ENCODE measurements at places on chromosomes 7 and 10.
A peak's percentile ranks its signal among the peaks of the same experiment; 100 is the strongest.

GRCh38 chr10:17430647-17431355, 23.6 kb downstream of the ST8SIA6 start:
- DNase-seq = peak; percentile 60

GRCh38 chr7:106037489-106038176, 74.5 kb downstream of the SYPL1 start:
- no peak for DNase-seq

- no peak for DNase-seq
Measured at GRCh38 chr7:143325240-143325639, 9.3 kb downstream of the CLCN1 start.

DNA sequence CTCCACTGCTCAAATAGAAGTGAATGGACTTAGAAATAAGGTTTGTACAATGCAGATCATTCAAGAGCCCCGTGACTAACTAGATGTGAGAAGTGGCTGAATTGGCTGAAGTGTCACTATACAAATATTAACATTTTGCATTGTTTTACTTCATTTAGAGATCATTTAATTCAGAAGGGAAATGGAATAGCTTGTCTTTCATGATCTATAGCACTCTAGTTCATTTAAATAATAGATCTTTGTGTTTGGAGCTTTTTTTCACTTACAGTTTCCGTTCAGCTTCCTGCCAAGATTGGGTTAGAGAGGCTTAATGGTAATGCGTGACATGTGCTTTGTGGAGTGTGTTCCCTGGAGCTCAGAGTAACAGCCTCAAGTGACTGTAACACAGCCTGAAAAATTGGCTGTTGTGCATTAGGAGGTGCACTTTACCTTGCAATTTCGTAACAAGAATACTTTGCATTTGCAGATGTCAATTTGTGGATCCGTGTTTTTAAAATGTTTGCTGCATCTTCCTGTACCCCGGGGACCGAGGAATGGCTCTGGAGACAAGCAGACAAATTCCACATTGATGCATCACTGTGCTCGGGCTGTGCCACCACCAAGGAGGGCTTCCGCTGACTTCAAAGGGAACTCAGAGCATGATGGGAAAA, 170.3 kb downstream of the NRP1 start:
- peak; percentile 53 for DNase-seq

GRCh38 chr7:128167042-128167701, 73.9 kb upstream of the LEP start:
- peak; percentile 66 for DNase-seq

GRCh38 chr7:12370249-12370648, 33.4 kb downstream of the VWDE start:
- DNase-seq = no peak

- DNase-seq = no peak
Measured at GRCh38 chr10:18378766-18379165, 238.5 kb downstream of the CACNB2 start.

DNA sequence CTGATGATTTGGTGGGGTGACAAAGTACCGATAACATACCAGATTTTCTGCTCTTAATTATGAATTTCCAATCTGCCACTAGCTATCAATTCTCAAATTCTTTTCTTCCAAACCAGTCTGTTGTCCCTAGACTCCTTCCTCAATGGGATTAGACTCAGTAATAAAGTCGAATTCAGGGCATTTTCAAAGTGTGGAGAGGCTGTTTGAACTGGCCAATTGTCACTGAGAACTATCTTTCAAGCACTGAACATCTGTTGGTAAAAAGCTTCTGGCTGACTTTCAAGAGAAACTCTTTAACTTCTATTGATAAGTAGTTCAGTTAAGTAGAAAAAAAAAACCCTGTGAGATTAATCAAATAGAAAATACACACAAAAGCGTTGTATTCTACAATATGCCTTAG, 108.9 kb downstream of the SAMD9 start:
- no peak for DNase-seq

- DNase-seq = no peak
Measured at GRCh38 chr10:4776234-4776638, 49.8 kb upstream of the AKR1E2 start.

DNA sequence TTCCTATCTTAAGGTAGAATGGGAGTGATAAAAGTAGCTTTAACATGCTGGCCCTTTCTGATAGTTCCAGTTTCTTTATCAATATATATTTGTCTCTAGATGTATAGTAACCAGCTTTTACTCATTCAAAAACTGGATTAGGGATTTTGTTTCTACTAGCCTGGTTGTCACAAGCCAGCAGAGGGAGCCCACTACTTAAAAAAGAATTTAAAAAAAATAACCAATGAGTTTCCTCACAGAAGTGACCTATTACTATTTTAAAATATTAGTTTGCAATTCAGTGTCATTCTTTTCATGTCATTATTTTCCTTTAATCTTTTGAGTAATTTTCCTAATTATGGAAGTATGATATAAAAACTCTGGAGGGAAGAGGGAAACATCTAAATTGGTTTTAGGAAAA, 142.1 kb downstream of the PHTF2 start:
- DNase-seq = peak; percentile 67

- no peak for DNase-seq
Measured at GRCh38 chr7:100867776-100868485, 744 bp downstream of the TRIP6 start.

- no peak for DNase-seq
Measured at GRCh38 chr7:7529328-7529727, 6.3 kb downstream of the COL28A1 start.

DNA sequence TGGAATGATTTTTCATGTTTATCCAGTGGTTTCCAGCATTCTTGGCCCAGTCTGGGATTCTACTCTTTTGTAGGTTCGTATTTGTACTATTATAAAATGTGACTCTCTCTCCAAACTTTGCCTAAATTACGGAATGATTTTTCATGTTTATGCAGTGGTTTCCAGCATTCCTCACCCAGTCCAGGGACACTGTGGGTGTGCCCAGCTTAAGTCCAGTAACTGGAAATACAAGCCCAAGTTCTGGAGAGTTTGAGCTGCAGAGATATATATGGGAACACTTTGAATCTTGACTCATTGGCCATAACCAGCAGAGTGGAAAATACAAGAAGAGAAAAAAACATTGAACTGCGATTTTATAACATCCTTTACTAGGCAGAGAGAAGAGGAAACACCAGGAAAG, 5.9 kb upstream of the MAGI2 start:
- DNase-seq = no peak

GRCh38 chr7:2151237-2151636, 81.5 kb downstream of the MAD1L1 start:
- no peak for DNase-seq

DNA sequence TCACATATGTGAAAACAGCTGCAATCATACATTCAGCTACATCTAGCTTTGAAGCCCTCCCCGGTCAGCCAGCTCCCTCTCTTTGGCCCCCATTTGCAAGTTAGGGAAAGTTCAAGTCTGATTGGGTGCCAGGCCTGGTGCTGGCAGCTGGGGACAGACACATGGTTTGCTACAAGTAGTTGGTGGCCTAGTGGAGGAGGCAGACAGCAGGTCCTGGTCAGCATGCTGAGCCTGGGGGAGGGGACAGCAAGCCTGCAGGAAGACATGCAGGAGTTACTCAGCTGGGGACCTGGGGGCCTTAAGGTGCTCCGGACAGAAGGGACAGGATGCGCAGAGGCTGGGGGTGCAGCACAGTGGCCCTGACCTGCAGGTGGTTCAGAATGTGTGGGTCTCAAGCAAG, 956.9 kb upstream of the ZNF722 start:
- no peak for DNase-seq

GRCh38 chr7:3451701-3452100, 150.6 kb downstream of the SDK1 start:
- DNase-seq = no peak

- peak; percentile 43 for DNase-seq
Measured at GRCh38 chr10:68666280-68666760, 54.7 kb upstream of the CCAR1 start.

GRCh38 chr10:32263300-32263699, 83.7 kb downstream of the EPC1 start:
- no peak for DNase-seq

DNA sequence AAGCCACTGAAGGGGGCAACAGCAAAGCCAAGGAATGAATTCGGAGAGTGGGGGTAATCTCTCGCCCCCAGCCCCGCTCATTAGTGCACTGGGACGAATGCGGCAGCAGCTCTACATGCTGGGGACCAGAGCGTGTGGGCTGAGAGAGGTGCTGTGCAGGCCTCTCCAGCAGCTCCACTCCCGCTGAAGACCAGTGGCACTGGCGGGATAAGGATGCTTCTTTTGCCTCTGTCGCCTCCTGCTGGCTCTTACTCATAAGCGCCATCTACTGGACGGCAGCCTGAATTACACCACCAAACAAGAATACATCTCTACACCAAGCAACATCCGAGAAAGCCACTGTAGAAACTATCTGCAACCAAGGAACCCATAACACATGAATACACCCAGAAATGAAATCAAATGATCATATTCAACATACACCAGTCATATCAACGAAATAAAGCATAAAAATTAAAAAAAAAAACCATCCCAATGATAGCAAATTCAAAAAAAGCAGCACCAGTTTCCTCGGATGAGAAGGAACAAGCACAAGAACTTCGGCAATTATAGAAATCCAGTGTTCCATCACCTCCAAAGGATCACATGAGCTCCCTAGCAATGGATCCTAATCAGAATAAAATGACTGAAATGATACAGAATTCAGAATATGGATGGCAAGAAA, 79.0 kb upstream of the TMEM168 start:
- peak; percentile 12 for DNase-seq

- peak; percentile 51 for DNase-seq
Measured at GRCh38 chr10:89426230-89426868, 12.0 kb downstream of the IFIT5 start.

DNA sequence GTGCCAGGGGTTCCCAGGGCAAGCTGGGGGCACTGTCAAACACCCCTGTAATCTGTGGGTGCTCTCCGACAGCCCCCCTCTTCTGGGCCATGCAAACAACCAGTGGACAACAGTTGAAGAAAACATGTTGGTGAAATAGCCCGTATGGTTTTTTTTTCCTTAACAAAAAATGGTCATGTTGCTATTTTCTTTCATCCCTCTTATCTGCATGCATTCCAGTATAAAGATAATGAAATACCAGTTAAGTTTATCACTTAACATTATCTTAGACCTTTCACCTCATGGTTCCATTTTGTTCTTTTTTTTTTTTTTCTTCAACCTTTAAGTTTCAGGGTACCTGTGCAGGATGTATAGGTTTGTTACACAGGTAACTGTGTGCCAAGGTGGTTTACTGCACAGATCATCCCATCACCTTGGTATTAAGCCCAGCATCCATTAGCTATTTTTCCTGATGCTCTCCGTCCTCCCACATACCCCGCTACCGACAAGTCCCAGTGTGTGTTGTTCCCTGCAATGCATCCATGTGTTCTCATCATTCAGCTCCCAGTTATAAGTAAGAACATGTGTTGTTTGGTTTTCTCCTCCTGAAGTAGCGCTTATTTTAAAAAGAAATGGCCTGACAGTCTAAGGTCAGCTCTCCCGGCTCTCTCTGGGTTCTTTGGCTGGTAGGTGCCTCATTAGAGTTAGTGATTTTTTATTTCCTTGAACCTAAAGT, 110.1 kb downstream of the NRP1 start:
- DNase-seq = no peak

- DNase-seq = no peak
Measured at GRCh38 chr10:58625070-58625469, 112.4 kb downstream of the BICC1 start.

GRCh38 chr7:80611779-80612178, 26.7 kb upstream of the CD36 start:
- no peak for DNase-seq

DNA sequence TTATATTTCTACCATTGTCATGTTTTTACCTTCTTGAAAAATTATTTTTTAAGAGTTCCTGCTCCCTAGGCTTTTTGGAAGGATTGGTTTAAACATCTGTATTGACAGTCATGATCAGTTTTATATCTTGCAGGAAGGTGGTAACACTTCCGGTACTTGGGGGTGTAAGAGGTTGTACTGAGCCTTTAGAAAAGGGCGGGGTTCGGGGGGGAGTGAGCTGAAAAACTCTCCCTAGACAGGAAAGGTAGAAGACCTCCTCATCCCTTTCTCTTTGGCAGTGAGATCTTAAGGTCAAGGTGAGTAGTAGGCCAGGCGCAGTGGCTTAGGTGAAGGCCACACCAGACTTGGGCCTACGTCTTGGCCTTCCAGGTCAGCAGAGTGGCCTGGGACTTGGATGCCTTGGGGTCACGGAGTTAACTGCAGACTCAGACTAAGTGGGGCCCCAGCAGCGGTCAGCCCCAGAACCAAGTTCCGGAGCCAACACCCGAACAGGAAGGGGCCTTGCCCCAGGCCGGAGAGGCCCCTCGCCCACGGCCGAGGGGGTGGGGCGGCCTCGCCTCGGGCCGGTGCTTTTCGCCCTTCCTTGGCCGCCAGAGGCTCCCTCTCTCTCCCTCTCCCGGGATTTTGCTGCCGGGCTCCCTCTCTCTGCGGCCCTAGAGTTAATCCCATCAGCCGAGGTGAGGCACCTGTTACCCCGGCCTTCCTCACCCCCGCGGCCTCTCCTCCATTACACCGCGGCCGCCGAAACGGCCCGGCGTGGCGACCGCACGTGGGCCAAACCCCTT, at the start of gene PPP1R9A:
Gene PPP1R9A (plus strand): TSS at position 569 of the 785 bp plus-strand sequence. CDS start 2,520 bp downstream, outside the sequence.
- DNase-seq = peak; percentile 92

GRCh38 chr7:1546274-1546908, 9.6 kb downstream of the TMEM184A start:
- no peak for DNase-seq

- no peak for DNase-seq
Measured at GRCh38 chr7:52786174-52786573, 249.3 kb upstream of the POM121L12 start.

DNA sequence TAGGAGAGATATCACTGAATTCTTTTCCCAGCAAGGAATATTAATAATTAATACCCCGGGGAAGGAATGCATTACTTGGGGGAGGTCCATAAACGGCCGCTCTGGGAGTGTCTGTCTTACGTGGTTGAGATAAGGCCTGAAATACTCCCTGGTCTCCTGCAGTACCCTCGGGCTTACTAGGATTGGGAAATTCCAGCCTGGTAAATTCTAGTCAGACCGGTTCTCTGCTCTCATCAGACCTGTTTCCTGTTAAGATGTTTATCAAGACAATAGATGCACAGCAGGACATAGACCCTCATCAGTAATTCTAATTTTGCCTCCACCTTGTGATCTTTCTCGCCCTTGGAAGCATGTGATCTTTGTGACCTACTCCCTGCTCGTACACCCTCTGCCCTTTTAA, 162.8 kb upstream of the KCND2 start:
- no peak for DNase-seq

GRCh38 chr10:49509771-49510303, 29.1 kb downstream of the ERCC6 start:
- DNase-seq = no peak

- DNase-seq = no peak
Measured at GRCh38 chr7:41568135-41568534, 134.8 kb downstream of the INHBA start.

All from SW480 (cell line).